Activated CD8-positive, alpha-beta memory T cell treated with anti-CD3 and anti-CD28 coated beads for 1 hour (primary cell): ENCODE measurements at places on chromosomes 6 and 20.

DNA sequence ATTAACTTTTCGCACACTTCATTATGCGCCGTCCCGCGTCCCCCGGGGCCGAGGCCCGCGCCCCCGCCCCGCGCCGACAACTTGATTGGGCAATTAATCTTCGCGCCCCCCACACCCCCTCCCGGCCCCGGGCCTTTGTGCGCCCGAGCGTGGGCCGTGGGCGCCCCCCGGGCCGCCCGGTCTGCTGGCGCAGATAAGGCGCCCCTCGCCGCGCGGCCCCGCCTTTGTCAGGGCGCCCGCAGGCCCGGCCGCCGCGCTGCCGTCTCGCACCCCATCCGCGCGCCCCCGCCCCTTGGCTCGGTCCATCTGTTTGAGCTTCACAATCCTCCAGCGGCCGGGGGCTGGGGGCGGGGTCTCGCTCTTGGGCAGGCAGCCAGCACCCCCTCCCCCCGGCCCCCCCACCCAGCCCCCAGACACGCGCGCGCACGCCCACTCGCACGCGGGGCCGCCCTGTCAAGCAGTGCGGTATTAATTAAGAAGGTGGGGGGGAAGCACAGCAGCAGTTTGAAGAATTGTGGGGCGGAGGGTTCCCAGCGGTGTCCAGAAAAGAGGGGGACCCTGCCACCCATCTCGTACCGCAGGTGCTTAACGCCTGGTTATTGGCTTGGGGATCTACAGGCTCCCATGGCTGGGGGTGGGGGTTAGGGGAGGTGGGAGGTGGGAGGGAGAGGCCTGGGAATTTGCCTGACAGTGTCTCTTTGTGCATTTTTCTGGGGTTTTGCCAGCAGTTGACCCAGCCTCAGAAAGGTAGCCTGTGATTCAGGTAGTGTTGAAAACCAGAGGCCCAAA is 34.6 kb upstream of the SCRT2 start:
- no peak for DNase-seq

GRCh38 chr6:96460052-96460700 is 61.4 kb upstream of the UFL1 start:
- DNase-seq: no peak

DNA sequence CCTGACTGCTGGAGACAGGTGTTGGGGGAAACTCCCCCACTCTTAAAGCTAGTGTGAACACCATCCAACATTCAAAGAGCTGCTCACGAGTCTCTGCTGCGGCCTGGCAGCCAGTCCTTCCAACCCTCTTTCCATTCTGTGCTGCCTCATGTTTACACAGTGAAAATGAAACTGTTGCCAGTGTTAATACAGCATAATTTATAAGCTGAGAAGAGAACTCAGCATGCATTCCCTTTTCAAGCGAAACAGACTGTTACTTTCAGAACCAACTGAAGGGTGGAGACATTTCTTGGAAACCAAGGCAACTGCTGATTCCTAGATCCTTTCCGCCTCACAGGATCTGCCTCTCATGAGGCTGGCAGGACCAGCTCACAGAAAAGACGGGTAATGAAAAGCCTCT is 533.8 kb upstream of the ID4 start:
- DNase-seq: no peak

DNA sequence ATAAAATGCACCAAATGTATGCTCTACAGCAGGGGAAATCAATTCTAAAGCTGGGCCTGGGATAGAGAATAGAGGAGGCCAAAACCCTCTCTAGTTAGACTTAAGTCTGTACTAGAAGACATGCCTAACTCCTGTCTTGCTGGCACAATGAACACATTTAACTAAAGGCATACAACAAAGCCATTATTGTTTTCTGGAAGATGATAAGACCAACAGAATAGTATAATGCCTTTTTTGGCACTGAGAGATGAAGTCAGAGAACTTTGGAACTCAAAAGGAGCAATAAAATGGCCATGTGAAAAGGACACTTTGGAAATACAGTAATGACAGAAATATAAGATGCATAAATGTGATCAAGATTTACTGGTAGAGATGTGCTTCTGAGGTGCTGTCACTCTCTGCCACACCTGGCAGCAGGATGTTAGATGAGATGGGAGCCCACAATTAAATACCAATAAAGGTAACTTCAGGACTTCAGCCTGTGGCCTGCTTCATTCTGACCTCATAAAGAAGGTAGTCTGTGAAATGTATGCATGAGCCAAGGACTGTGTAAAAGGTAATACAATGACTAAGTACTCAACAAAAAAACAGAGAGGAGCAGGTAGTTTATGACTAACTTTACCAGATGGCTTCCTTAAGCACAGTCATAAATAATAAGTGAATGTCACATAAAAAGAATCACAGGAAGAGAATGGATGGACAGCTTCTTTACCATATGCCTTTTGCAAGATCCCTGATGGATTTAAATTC is 333.4 kb downstream of the BCKDHB start:
- DNase-seq: no peak

DNA sequence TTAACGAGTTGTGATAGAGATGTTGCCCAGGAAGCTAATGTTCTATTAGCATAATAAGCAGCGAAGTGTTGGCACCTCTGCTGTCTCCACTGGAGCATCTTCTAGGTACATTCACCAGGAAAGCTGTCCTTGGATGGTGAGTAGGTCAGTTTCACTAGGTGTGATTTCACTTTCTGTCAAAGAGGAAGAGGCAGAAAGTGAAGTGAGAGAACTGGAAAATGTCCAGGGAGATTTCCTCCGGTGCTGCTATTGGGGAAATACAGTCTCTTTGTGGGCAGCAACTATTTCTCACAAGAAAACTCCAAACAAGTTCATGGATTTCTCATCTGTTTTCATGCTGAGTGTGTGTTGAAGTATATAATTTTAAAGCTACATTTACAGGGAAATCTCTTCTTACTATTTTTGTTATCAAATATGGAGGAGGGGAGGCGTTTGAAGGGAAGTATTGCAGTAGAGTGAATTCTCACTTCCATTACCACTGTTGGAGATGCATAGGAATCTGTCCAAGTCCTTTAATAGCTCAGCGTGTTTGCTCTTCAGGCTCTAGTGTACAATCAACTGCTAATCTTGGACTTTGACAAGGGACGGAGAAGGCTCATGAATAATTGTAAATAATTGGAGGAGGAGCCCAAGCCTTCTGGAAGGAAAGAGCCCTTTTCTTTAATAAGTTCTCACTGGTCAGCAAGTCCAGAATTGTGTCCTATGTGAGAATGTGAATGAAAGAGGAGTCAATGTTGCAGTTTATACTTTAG is 16.1 kb upstream of the TSBP1 start:
- DNase-seq: no peak

DNA sequence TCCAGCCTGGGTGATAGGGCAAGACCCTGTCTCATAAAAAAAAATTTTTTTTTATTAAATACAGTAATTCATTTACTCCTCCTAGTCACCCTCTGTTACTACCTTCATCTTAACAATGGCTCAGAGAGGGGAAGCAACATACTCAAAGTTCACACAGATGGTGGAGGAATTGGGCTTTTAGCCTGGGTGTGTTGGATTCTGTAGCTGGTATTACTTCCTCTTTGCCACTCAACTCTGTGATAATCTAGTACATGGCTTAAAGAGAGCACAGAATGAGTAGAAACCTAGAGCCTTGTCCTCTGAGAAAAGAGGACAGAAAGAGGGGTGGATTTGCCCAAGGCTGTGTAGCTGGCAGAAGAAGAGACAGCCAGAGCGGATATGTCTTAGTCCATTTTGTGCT is 96.6 kb downstream of the DLGAP4 start:
- DNase-seq: no peak

- DNase-seq: no peak
These were observed 15.4 kb upstream of the KIAA1755 start for GRCh38 chr20:38275815-38276550.

- no peak for DNase-seq
These were observed at the start of gene ASIP for GRCh38 chr20:34240693-34241615. TSS of gene ASIP (plus strand) at chr20:34241423. CDS start at chr20:34260375, 18,952 bp downstream.

DNA sequence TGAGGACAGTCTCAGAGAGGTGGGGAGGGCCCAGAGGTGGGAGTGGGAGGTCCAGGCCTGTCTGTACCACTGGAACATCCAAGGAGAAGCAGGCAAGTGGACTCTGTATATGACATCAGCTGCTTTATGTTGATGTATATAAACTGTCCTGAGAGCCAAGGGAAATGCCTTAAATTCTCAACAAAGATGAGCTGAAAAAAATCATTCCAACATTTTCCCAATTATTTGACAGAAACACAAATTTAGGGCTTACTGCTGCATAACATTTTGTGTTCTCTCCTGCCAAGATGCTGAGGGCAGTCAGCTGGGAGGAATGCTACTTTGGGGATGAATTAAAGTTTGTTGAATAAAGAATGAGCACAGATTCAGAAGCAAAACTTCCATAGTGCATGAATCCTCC is 52.8 kb downstream of the FOXC1 start:
- DNase-seq: no peak

GRCh38 chr20:34301587-34302311 is 1.4 kb downstream of the AHCY start:
- no peak for DNase-seq

GRCh38 chr20:20491110-20491783 is 123.3 kb downstream of the INSM1 start:
- no peak for DNase-seq

- DNase-seq: no peak
These were observed 56.6 kb downstream of the IL22RA2 start for GRCh38 chr6:137116807-137117206.

DNA sequence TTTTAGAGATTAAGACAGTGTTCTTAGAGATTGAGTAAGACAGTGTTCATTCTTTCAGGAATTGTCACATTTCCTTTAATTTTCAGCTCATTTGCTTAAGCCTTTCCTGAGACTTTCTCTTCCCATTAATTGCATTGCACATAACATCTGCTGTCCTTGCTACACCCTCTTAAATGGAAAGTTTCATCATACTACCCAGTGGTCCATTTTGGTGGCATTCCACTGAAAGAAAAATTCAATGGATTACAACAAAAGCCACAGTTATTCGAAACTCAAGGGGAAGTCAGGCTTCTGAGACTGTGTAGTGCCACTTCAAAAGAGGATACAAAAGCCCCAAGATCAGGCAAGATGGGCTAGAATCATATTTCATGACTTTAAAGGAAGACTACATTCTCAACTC is 64.0 kb downstream of the RSPO3 start:
- DNase-seq: no peak

DNA sequence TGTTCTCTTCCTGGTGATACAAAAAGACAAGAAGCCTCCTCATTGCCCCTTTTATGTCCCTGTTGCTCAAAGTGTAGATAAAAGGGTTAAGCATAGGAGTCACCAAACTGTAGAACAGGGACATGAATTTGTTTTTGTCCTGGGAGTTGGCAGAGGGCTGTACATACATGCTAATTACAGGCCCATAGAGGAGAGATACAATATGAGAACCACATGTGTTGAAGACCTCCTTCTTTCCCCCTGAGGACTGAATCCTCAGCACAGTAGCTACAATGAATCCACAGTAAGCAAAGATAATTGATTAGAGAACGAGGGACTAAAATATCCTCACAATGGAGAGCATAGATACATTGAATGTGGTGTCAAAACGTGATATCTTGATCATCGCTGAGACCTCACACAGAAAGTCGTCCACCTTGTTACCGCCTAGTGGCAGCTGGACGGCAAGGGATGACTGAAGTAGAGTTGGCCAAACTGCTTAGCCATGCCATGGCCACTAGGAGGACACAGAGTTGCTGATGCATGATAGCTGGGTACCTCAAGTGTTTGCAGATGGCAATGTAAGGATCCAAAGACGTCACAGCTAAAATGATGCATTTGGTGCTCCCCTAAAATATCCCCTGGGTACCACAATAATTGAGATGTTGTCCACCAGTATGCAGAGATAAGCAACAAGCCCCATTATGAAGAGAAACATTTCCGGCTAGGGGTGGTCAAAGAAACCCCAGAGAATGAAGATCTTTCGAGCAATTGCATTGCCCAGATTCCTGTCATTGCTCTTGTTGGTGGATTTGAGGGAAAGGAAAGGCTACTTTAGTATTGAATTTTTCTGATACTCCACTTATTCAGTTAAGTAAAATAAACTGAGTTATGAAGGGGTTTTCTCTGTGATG is 15.0 kb downstream of the OR2B3 start:
- no peak for DNase-seq

DNA sequence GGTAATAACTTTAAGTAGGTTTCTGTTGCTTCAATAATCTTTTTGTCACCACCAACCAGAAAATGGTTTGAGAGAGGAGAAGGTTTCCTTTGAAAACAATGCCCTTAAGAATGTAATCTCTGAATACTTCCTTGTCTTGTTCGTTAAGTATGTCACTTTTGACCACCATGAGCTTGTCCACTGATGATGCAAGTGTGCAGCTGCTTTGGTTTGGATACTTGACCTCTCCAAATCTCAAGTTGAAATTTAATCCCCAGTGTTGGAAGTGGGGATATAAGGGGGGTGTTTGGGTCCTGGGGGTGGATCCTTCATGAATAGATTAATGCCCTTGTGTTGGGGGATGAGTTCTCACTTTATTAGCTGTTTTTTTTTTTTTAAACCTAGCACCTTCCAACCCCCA is 985.4 kb downstream of the EPHA7 start:
- DNase-seq: no peak

DNA sequence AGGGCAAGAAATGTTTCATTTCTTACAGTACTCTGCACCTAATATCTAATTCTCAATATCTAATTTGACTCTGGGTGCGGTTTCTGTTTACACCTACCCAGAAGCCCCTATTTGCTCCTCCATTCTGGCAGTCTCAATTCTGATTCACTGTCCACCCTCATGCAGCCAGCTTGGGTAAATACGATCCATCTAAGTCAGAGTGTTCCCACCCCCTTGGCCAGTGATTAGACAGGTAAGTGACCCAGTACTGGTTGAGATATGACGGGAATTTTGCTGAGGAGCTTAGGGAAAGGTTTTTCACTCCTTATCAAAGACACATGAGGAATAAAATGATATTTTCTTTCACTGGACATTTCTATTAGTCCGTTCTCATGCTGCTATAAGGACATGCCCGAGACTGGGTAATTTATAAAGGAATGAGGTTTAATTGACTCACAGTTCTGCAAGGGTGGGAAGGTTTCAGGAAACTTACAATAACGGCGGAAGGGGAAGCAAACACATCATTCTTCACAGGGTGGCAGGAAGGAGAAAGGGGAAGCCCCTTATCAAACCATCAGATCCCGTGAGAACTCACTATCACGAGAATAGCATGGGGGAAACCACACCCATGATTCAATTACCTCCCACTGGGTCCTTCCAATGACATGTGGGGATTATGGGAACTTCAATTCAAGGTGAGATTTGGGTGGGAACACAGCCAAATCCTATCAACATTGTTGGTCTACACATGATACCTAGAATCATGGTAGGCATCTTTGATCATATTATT is 29.4 kb downstream of the GLO1 start:
- DNase-seq: no peak

DNA sequence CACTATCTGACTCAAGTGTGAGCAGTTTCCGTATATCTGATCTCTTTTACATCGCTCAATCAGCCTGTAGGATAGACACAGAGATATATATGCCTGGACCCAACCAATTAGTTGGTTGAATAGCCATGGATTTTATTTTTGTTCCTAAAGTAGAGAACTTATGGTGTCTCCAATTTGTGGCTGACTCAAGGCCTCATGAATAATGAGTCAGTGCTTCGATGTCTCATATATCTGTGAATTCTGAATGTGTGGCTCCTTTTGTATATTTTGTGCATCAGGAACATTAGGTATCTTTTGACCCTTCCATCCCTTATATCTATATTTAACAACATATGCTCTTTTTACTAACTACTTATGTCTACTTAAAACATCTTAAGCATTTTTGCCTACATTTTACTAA is 64.5 kb downstream of the OR2B2 start:
- no peak for DNase-seq

- no peak for DNase-seq
These were observed 52.1 kb downstream of the BCKDHB start for GRCh38 chr6:80158478-80158989.

GRCh38 chr6:109799664-109800063 is 108.6 kb downstream of the FIG4 start:
- no peak for DNase-seq
